ENCODE measurements at places on chromosomes 12 and 14.

DNA sequence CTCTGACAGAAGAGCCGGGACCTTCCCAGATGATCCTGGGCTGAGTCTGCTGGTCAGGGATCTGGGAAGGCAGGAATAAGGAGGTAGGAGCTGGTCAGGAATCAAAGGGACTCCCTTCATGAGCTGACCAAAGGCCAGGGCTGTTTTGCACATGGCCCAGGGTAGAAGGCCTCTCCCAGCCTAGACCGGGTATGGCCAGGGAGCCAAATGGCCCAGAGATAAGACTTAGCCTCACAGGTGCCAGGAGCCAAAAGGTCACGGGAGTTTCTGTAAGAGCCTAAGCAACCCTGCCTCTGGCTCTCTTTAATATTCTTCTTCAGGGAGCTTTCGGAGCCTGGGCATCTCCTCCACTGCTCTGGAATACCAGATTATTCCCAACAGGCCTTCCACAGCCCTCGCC is 191.3 kb upstream of the PWP1 start:
- DNase-seq: no peak

DNA sequence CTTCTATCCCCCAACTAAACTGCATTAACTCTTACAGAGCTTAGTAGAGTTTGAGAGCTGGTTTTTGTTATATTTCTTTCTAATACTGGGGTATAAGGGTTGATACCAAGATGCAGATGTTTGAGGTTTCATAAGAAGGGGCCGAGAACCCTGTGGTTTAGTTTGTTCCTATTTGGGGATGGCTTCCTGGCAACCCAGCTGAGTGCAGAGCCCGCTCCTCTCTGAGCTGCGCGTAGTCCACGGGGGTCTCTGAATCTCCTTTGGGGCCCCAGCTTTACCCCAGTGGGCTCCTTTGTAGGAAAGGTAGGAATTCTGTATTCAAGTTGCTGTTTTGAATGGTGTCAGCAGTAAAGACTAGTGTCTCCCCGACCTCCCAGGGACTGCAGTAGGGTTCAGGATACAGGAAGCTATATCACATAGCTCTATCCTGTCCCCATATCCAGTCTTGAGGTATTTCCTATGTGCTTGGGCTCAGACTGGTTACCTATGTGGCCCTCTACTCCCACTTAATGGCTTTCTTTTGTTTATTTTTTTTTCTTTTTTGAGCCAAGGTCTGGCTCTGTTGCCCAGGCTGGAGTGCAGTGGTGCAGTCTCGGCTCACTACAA is 25.4 kb downstream of the PLXNC1 start:
- DNase-seq: no peak

- no peak for DNase-seq
These were observed 682 bp downstream of the FLRT2 start for GRCh38 chr14:85530626-85531025.

DNA sequence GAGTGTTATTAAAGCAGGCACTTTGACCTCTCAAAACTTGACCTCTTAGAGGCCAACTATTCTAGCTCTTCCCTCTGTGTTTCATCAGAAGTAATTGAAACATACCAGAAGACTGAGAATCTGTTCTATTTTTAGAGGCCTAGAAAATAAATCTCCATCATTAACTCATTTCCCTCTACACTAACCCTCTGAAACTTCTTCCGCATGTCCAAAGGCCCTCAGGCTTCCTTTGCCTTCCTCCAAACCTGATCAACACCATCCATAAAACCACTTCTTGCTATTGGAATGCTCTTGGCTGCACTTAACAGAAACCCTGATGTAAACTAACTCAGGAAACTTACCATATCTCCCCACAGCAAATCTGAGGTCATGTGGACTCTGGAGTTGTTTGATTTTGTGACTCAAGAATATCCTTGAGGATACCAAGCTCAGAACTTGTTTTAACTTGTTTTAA is 196.4 kb downstream of the RPAP3 start:
- no peak for DNase-seq

DNA sequence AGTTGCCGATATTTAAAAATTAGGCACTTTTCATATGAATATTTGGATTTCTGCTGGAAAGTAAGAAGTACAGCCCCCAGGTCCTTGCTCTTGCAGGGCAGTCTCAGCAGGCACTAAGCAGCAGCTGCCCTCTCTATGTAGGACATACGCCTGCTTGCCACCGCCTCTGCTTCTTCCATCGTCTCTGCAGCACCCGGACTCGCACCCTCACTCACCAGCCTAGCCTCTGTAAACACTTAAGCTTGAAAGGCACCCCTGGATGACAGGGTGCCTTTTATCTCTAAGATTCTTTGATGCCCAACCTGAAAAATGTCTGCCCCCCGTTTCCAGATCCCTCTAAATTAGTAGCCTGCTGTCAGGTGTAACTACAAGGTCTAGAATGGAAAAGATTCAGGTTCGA is 19.0 kb downstream of the OTUB2 start:
- DNase-seq: no peak

DNA sequence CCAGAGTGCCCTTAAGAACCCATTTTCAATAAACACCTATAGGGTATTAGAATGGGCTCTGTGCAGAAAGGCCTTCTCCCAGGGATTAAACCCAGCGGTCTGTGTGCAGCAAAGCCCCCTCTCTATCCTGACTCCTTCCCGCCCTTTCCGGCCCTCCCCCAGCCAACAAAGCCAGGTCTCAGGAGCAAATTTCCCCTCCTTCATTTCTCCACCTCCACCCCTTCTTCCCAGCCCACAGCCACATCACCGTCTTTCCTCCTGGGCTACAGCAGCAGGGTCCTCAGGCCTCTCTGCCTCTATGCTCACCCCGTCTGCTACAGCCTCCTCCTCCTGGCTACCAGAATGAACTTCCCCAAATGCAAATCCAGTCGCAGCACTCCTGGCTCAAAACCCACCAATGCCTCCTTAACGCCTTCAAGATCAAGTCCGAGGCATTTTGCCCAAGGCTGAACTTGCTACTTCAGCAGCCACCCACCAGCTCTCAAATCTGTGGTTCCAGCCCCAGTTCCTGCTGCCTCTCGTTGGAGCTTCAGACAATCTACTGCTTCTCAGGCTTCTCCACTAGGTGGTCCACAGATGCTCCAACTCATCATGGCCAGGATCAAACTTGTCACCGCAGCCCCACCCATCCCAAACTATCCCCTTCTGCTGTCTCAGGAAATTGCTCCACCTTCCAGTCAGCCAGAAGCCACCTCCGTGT is 134.8 kb downstream of the BCL11B start:
- no peak for DNase-seq

GRCh38 chr12:114396153-114396868 is 9.6 kb downstream of the TBX5 start:
- no peak for DNase-seq

GRCh38 chr12:121484967-121485366 is 85.0 kb downstream of the RNF34 start:
- peak; percentile 79 for DNase-seq

GRCh38 chr14:69260190-69260860 is 367 bp downstream of the GALNT16 start:
- DNase-seq: no peak

DNA sequence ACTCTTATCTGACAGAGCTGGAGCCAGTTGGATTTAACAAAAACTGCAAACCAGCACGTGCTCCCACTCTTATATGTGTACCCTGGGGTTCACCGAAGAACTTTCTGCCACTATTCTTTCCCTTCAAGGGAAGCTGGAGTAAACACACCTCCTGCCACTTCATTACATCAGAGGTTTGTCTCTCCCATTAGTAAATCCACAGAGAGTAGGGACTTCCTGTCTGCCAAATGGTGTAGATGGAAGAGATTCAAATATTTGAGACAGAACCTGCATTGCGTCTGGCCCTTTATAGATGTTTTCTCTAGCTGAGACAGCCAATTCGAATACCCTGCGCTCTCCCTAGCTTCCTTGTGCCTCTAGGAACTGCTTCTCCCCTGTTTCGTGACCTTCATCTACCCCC is 29.1 kb upstream of the AEBP2 start:
- DNase-seq: no peak

DNA sequence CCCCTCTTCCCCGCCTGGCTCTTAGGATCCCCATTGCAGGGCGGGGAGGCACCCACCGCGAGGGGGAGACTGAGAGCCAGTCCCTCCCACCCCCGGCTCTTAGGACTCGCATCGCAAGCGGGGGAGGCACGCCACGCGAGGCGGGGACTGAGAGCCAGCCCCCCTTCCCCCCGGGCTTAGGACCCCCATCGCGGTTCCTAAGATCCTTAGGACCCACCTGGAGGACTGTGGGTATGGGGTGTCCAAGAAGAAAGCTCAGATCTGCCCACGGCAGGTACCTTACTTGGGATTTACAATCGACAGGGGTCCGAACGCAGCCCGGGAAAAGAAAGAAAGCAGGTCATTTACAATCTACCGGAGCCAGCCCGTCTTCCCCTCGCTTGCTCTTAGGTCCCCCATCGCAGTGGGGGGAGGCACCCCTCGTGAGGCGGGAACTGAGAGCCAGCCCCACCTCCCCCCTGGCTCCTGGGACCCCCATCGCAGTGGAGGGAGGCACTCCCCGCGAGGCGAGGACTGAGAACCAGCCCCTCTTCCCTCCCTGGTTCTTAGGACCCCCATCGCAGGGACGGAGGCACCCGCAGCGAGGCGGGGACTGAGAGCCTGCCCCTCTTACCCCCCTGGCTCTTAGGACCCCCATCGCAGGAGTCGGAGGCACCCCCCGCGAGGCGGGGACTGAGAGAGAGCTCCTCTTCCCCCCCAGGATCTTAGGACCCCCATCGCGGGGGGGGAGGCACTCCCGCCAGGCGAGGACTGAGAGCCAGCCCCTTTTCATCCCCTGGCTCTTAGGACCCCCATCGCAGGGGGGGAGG is 43.7 kb downstream of the DDX11 start:
- peak; percentile 12 for DNase-seq

- DNase-seq: no peak
These were observed 177.8 kb upstream of the SLC38A2 start for GRCh38 chr12:46550266-46550879.

DNA sequence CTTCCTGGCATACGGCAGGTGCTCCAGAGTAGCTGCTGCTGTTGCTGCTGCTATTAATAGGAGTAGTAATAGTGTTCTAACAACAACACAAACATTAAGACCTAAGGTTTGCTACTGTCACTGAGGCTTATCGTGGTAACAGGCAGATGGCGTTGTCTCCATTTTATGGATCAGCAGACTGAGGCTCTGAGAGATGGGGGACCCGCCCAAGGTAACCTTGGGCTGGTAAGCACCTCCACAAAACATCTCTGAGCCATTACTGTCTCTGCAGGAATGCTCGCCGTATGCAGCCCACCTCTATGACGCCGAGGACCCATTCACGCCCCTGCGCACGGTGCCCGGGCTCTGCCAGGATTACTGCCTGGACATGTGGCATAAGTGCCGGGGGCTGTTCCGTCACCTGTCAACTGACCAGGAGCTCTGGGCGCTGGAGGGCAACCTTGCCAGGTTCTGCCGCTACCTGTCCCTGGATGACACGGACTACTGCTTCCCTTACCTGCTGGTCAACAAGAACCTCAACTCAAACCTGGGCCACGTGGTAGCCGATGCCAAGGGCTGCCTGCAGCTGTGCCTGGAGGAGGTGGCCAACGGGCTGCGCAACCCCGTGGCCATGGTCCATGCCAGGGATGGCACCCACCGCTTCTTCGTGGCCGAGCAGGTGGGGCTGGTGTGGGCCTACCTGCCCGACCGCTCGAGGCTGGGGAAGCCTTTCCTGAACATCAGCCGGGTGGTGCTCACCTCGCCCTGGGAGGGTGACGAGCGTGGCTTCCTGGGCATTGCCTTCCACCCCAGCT is 7.2 kb downstream of the HHIPL1 start:
- no peak for DNase-seq

GRCh38 chr14:73255005-73255400 is 17.7 kb downstream of the PAPLN start:
- DNase-seq: no peak

- DNase-seq: no peak
These were observed 953 bp downstream of the MAPK1IP1L start for GRCh38 chr14:55052269-55052930.

- DNase-seq: peak; percentile 69
These were observed 13.6 kb upstream of the MLXIP start for GRCh38 chr12:122064780-122065588.

DNA sequence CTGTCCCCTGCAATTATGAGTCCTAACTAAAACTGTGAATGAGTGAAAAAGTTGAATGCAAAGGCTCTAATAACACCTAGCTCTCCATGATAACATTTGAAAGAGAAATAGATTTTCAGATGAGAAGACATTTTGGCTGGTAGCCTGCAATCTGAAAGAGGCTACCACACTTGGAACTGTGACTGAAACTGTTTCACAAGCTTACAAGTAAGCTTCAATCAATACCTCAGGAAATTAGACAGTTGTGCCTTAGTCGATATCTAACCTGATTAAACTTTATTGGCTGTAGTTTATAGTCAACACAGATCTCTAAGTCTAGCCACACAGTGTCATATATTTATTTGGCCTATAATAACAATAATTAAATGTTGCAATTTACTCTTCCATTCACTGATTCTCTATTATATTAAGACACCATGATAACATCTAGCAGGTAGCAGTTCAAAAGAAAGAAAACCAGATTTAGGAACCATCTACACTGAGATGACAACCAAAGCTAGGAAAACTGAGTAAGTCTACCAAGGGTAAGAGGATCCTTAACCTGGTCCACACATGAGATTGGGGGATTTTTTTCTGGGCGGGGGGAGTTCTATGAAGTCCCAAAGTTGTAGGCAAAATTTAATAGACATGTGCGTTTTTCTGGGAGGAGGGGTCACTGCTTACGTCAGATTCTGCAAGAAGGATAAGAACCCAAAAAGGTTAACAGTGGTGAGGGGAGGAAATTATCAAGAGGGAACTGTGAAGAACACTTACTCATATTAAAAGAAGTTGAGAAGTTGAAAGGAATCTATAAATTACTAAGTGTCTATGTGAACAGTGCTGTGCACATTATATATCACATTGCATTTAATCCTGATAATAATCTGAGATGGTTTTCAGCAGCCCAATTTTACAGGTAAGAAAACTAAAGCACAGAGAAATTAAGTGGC is 65.8 kb downstream of the NUMB start:
- DNase-seq: no peak

GRCh38 chr12:114664651-114665320 is 19.2 kb downstream of the TBX3 start:
- no peak for DNase-seq

DNA sequence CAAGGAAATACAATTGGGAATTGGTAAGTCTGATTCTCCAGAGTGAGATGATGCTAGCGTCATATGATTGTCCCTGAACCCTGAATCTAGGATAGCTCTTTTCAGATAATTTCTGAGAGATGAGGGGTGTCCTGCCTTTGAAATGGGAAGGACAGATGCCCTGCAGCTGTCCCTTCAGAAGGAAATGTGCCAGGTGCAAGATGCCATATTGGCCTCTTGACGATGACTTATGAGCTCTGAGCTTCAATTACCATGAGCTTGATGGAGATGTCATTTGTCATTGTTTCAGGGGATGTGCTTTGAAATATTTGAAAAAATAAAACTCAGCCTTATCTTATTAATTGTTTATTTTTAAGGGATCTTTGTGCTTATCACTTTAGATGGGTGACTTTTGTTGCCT is 185.1 kb downstream of the DACT1 start:
- DNase-seq: no peak

GRCh38 chr14:92724516-92725340 is 23.7 kb downstream of the LGMN start:
- DNase-seq: peak; percentile 89

GRCh38 chr14:101980700-101981099 is 16.3 kb downstream of the DYNC1H1 start:
- peak; percentile 35 for DNase-seq
